ENCODE measurements at places on chromosomes 11 and 22.

DNA sequence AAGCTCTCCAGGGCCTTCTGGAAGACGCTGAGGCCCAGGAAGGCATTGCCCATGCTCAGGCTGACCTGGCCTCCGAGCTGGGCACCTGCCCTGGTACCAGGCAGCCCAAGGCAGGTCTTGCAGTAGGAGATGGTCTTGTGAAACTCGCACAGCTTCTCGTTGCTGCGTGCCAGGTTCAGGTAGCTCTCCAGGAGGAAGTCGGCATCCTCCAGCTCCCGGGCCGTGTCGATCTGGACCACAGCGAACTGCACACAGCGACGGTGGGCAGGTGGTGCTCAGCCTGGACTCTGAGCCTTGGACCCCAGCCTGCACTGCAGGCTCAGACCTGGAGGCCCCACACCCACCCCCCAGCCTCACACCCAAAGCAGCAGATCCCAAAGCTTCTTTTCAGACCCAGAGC lies 1.0 kb downstream of the RAPSN start:
- no peak for DNase-seq

GRCh38 chr11:12141283-12141682 lies 30.9 kb downstream of the MICAL2 start:
- DNase-seq, result no peak

DNA sequence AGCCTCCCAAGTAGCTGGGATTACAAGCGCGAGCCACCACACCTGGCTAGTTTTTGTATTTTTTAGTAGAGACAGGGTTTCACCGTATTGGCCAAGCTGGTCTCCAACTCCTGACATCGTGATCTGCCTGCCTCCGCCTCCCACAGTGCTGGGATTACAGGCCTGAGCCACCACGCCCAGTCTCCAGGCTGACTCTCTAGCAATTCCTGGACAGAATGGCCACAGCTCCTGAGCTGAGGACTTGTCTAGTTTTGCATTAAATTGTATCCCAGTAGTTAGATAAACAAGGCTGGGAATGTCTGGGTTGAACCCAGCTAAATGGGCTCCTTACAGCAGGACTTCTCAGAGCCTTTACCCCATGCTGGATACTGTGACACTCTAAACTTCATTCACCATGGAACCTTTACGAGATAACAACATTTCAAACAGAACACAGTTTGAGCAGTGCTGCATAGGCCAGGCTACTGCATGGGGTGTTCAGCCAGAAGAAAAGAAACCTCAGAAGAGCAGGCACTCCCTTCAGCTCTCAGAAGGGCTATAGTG lies 13.9 kb upstream of the MOGAT2 start:
- DNase-seq, result no peak

DNA sequence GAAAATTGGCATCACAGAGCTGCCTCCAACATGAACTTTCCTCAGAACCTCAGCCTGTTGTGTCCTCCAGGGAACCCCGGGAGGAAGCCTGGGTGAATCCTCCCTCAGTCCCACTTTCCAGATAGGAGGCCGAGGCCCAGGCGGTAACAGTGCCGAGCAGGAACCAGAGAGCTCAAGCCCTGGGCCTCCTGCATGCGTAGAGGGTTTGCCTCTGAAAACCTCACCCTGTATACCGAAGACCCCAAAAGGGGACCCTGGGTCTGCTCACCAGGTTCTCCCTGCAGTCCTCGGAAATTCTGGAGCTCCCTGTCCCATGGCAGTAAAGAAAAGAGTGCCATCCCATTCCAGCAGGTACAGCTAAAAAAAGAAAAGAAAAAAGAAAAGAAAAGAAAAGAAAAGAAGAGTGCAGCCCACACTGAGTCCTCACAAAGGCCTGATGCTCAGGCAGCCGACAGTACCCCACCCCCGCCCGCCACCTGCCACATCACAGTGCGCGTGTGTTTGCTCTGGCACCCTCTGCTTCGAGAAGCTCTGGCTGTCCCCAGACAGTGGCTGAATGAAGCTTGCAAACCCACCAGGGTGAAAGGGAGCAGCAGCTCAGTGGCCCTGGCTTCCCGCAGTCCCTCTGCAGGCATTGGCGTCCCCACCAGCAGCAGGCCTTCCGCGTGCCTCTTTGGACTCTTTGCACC lies 28.4 kb upstream of the FADD start:
- no peak for DNase-seq

DNA sequence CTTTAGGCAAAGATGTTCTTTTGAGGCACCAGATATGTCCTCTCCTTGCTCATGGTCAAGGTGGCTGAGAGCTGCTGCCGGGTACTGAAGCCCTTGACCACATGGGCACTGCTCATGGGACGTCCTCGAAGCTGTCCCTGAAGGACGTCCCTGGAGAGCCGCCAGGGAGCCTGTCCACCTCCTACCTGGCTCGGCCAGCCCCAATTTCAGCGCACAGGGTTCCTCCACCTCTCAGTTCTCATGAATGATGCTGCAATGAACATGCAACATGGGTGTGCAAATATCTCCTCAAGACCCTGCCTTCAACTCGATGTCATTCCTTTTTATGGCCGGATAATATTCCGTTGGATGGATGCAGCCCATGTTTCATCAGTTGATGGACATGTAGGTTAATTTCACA lies 24.4 kb upstream of the TOLLIP start:
- DNase-seq, result no peak

- no peak for DNase-seq
Observed at GRCh38 chr11:66851239-66851596, 5.6 kb upstream of the LRFN4 start.

GRCh38 chr11:10619131-10619680 lies 50.7 kb upstream of the LYVE1 start:
- no peak for DNase-seq

- DNase-seq, result no peak
Observed at GRCh38 chr11:120912915-120913314, 111.0 kb upstream of the TBCEL start.

- DNase-seq, result no peak
Observed at GRCh38 chr11:114031967-114032320, 27.6 kb upstream of the ZBTB16 start.

DNA sequence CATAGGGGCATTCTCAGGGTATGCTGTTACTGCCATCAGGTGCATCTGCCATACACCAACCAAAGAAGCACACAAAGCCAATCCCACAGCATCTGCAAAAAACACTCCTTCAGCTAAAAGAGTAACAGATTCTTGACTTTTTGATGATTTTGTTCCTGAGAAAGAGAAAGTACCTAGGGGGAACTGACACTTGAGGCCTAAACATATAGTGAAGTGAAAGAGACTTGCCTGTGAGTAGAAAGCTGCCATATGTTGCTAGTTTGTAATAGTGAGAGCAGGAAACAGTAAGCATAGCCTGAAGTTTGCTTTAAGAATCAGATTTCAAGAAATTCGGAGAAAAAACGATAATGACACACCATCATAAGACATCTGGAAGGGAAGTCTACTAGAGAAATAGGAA lies 97.9 kb upstream of the CTSC start:
- no peak for DNase-seq

- DNase-seq, result no peak
Observed at GRCh38 chr11:73313652-73314051, 5.6 kb downstream of the ARHGEF17 start.

DNA sequence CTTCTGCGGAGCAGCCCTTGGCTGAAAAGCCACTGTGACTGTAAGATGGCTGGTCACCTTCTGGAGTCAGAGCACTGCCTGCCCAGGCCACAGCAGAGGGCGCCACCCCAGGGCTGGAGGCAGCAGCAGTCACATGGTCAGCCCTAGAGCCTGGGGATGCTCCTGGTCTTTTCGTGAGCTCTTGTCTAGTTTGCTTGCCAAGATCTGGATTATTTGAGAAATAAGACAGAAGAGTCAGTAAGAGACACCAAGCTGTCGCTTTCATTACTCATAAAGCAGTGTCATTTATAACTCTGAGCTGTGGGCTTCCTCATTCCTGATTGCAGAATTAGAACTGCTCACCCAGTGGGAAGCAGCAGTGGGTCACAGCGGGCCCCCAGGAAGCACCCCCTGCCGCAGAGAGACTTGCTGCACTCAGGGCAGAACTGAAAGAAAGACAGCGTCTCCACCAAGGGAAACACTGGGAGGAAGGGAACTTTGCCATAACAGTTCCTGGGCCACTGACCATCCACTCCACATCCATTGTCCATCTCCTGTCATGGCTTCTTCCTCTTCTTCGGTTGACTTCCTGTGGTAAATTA lies 56.7 kb downstream of the PPP6R2 start:
- no peak for DNase-seq

DNA sequence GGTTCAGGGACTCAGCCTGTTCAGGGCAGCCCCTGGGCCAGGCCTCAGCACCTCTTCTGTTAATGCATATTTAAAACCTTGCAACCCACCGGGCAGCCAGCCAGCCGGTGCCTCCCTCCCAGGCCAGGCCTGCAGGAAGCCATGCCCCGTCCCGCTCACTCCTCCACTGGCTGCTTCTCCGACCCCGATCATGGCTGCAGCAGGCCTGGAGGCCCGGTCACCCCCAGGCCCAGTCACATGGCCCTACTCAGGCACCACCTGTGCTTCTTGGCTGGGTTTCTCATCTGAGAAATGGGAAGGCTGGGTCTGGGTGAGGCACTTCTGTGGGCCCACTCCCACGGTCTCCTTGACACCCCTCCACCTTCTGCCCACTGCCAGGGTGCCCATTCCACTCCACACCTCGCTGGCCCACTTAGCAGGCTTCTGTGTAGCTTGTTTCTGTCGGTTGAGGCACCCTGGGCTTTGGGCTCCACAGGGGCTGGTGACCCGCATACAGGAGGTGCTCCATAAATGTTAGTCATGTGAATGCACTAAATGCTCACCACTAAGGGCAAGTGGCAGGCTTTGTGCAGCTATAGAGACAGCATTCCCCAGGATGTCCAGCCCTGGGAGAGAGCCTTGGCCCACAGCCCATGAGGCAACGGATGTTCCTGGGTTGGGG lies 11.4 kb downstream of the RTN4R start:
- DNase-seq, result no peak

DNA sequence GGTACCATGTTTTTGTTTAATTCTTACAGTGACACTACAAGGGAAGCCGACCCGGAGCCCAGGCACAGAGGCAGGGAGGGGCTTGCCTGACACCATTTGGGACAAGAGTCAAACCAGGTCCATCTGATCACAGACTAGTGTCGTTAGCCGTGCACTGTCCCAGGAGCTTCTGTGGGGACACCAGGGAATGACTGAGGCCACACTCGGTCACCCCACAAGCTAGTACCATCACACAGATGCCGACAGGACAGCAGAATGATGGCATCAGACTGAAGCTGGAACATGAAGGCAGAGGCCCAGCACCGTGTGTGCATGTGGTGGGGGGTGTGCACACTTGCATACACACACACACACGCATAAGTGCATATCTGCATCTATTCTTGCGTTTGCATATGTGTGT lies 61.5 kb upstream of the NECTIN1 start:
- no peak for DNase-seq

DNA sequence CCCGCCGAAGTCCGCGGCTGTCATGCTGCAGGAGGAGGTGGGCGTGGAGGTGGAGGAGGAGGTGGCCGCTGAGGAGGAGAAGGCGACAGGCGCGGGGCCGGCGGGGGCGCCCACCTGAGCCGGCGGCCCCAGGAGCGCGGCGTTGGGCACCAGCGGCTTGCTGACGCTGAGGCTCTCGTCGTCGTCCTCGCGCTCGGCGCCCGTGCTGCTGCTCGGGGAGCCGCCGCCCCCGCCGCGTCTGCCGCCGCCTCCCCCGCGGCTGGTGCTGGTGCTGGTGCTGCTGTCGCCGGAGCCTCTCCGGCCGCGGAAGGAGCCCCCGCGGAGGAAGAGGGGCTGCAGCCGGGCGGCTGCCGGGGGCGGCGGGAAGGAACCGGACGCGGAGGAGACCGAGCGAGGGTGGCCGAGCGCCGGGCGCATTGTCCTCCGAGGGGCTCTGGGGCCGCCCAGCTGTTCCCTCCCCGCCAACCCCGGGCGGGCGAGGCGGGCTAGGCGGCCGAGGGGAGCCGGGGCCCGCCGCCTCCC lies 388 bp downstream of the TMEM121B start:
- no peak for DNase-seq

DNA sequence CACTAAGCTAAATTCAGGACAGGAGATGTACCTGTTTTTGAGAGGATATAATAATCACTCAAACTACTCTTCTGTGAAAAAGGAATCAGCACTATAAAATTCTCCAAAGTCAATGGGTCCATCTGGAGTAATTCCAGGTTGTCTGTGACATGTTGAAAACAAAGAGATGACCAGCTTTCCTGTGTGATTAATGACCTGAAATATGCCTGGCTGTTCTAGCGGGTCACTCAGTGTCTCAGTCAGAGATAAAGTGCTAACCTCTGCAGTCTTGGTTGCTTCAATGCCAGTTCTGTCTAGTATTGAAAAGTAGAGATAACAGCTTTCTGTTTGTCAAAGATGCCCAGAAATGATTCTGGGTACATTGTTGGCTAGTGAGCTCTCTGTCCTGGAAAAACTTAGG lies 722.6 kb upstream of the TENM4 start:
- no peak for DNase-seq

DNA sequence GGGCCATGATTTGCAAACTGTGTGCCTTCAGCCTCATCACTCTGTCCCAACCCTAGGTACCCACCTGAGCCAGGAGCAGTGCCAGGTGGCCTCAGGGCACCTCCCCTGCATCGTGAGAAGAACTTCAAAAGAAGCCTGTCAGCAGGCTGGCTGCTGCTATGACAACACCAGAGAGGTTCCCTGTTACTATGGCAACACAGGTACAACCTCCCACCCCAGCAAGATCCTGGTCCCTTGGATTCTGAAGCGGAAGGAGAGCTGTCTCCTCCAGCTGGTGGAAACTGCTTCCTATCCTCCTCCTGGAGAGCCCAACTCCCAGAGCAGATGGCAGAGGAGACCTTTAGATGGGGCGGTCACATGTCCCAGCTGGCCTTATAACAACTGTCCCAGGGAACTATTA lies 2.9 kb downstream of the ZP1 start:
- DNase-seq, result no peak

DNA sequence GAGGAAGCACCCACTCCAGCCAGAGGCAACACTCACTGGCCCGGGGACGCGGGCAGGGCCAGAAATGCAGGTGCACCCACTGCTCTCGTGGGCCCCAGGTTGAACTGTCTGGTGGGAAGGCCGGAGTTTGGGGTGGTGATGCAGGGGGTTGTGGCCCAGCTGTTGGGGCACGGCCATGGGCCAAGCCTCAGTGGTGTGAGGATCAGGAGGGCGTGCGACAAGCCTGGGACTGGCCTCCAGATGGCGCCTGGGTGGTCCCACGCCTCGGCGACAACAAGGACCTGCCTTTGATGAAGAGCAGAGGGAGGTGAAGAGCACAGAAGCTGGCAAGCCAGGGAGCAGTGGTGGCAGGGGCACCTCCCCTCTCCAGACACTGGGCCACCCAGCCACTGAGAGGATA lies 240.8 kb downstream of the BRD1 start:
- DNase-seq, result no peak

Measured in stimulated activated CD4-positive, alpha-beta T cell treated with anti-CD3 and anti-CD28 coated beads, Interleukin-4, amount 100 ng/mL, for 48 hours (primary cell).